ENCODE measurements at places on chromosomes 13 and 19. TPM values are rescaled to one million over a fixed set of nuclear protein-coding genes. Genes with fewer than 3 reads are reported as not detected.

DNA sequence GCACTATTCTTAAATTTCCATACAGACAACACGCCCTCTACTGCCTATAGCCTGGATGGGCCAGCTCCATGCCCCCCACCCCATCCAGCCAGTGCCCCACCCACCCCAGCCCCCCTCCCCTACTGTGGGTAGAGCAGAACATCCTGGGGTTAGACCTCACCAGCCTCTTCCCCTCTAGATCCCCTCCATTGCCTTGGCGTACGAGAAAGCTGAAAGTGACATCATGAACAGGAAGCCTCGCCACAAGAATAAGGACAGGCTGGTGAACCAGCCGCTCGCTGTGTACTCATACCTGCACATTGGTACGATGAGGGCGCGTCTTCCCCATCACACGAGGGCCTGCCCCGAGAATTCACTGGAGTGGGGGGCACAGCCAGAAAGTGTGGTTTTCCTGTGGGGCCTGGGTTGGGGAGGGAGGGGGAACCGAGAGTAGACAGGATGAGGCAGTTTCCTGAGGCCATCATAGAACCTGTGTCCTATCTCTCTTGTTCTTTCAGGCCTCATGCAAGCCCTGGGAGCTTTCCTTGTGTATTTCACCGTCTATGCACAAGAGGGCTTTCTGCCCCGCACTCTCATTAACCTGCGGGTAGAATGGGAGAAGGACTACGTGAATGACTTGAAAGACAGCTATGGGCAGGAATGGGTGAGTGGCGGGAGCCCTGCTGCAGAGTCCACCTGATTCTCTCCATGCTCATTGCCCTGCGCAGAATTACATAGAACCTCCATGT is 29.1 kb downstream of the ATP12A start:
- DNase-seq = peak; percentile 84

DNA sequence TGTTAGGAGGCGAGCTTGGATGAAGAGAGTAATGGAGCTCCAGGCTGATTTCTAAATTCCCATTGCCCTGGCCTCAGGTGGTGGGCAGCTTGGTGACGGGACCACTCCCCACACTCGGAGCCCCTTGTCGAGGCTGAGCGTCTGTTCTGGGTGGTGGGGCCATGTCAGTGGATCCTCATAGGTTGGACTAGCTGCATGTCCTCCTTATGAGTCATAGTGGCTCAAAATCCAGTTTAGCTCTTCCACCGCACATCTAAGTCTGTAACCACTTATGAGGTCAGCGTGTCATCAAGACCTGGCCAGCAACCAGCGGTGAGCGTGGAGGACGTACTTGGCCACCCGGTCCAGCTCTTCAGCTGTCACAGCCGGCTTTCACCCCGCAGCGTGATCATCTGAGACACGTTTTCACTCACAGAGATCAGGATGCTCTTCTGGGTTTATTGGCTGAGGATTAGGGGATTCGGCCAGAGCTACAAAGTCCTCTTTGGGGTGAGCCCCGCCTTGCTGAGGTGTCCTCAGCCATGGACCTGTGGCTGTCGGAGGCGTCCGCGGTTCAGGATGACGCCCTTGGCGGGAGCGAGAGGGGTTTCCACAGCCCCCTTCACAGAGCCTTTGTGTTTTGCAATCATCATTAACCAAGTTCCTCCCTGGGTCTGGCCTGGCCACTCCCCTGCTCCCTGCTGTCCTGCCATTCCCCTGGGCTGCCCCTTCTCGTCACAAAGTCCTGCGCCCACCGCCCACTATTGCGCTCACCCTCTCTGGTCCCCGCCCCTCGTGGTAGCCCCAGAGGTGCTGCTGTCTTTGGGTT is 41.9 kb downstream of the ADPRHL1 start:
- DNase-seq = no peak

- no peak for DNase-seq
Observed at GRCh38 chr19:46622118-46622446, 2.8 kb downstream of the PTGIR start.

DNA sequence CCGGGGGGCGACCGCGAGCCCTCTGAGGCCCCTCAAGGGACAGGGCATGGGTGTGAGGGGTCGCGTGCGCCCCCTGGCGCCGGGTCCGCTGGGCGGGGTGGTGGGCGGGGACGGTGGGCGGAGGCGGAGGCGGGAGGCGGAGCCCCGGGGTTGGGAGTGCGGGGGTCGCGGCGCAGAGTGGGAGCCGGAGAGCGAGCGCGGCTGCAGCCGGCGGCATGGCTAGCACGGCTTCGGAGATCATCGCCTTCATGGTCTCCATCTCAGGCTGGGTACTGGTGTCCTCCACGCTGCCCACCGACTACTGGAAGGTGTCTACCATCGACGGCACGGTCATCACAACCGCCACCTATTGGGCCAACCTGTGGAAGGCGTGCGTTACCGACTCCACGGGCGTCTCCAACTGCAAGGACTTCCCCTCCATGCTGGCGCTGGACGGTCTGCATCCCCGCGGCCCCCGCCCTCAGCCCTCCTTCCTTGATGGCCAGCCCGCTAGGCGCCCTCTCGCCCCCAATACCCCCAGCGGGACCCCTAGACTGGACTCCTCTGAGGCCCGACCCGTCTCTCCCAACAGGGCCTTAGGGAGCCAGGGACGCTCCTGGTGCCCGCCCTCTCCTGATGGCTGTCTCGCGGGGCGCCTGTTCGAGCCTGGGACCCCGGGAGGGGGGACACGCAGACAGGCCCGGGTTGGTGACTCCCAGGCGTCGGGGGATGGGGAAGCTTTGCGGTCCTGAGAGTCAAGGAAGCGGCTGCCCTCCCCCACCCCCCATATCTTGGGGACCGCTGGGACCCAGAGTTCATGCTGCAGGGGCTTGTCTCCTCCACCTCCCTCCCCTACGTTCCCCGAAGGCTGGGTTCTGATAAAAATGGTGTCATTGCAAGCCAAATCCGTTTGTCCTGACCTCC is at the start of gene CLDN10:
Gene CLDN10, plus strand, starts transcription at position 182 of the 903 bp plus-strand sequence. Its CDS starts 34 bp downstream, at position 216.
- peak; percentile 16 for DNase-seq

DNA sequence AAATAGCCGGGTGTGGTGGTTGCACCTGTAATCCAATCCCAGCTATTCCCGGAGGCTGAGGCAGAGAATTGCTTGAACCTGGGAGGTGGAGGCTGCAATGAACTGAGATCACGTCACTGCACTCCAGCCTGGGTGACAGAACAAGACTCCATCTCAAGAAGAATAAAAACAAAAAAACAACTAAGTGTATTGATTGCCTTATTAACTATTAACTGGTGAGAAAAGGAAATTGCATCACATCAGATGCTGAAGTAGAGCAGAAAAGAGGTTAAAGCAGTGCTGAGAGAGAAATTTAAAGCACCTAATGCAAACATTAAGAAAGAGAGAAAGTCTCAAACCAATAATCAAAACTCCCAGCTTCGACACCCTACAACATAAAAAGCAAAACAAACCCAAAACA is 38.3 kb downstream of the KPNA3 start:
- no peak for DNase-seq

DNA sequence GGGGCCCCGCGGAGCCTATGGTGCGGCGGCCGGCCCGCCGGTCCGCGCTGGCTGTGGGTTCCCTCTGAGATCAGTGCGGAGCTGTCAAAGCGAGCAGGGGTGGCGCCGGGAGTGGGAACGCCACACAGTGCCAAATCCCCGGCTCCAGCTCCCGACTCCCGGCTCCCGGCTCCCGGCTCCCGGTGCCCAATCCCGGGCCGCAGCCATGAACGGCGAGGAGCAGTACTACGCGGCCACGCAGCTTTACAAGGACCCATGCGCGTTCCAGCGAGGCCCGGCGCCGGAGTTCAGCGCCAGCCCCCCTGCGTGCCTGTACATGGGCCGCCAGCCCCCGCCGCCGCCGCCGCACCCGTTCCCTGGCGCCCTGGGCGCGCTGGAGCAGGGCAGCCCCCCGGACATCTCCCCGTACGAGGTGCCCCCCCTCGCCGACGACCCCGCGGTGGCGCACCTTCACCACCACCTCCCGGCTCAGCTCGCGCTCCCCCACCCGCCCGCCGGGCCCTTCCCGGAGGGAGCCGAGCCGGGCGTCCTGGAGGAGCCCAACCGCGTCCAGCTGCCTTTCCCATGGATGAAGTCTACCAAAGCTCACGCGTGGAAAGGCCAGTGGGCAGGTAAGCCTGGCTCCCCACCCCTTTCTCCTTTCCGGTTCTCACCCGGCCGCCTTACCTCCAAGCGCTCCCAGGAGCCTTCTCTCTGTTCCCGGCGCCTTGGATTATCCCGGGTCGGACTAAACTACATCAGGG is at the start of gene PDX1:
Gene PDX1, plus strand, starts transcription at position 67 of the 743 bp plus-strand sequence. Its CDS starts 139 bp downstream, at position 206.
- no peak for DNase-seq

The ZNF154 gene
- 5.0 TPM for total RNA-seq

DNA sequence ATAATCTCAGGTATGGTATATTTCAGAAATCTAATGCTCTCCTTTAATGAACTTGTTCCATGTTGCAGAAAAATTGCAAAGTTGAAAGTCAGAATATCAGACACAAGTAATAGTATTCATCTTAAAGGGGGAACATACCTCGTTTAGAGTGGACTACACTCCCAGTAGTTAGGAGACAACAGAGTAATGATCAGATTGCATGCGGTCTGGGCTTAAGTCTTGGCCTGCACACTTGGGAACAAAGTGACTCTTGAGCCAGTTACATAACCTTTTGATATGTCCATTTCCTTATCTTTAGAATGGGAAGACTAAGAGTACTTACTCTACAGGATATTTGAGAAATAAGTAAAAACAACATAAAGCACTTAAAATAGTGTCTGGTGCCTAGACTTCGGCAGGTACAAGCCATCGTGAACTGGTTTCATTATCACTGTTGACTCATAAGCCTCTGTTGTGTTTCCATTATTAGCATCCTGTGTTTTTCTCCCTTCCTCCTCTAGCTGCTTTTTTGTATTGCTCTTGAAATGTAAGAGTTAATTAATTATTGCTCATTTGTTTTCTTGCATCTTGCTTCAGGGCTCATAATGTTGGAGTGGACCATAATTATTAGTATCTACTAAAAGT is 53.0 kb downstream of the DPY19L3 start:
- DNase-seq = no peak

DNA sequence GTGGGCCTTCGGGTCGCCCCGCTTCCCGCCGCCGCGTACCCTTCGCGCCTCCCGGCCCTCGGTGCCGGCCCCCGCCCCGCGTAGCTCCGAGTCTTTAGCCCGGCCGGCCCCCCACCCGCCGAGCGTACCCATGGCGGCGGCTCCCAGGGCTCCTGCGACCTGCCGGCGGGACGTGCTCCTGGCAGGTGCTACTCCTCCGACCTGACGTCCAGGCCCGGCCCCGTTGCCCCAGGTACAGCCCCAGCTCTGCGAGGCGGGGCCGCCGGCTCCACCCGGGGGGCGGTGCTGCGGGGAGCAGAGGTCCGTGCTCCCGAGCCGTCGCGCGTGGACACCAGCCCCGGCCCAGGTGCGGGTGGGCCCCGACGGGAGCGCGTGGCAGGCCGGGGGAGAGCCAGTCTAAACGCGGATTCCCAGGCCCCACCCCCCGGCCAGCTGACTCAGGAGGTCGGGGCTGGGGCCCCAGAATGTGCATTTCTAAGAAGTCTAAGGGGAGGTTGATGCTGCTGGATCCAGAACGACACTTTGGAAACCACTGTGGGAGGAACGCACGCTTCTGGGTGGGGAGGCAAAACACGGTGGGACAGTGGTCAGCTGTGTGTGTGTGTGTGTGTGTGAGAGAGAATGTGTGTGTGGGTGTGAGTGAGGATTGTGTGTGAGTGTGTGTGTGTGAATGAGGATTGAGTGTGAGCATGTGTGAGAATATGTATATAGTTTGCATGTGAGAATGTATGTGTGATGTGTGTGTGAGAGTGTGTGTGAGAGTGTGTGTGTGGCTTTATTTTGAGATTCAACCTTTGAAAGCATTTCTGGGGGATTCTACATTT is at the start of gene SLC15A1:
Gene SLC15A1, minus strand, starts transcription at position 206 of the 824 bp plus-strand sequence. Its CDS starts 74 bp downstream, at position 132.
- DNase-seq = no peak

- DNase-seq = peak; percentile 66
Observed at GRCh38 chr19:54439174-54439851, 9.7 kb upstream of the LENG8 start.

DNA sequence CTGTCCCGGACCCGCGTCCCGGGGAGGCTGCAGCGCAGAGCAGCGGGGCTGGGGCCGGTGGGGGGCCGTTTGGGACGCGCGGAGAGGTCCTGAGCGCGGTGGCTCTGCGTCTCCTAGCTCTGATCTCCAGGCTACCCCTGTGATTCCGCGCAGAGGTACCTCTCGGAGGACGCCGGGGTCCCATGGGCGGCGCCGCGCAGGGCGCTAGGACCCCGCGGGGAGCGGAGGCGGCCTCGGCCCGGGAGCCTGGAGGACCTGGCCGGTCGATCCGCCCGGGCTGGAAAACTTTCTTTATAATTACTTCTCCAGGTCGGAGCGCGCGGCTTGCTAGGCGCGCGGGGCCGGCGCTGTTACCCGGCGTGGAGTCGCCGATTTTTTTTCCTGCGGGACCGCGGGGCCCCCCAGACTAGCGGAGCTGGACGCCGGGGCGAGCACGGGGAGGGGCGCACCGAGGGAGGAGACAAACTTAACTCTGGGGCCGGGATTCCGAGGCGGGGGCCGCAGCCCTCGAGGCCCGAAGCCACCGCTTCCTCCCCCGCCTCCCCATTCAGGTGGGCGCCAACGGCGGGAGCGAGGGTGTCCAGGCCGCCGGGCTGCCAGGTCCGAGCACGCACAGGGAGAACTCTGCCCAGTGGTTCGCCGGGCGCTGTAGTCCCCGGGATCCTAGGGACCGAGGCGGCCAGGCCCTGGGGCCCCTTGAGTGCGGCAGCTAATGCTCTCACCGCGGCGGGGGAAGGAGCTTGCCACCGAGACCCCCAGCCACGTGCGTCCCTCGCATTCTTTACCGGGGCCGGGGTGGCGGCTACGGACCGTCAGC is 848 bp upstream of the CEBPA start:
- peak; percentile 37 for DNase-seq

GRCh38 chr13:25977216-25977615 is 74.6 kb downstream of the SHISA2 start:
- DNase-seq = no peak

The ZNF865 gene
- total RNA-seq = 11.4 TPM

GRCh38 chr19:51002089-51002532 is 707 bp upstream of the KLK8 start:
- no peak for DNase-seq

The GNA15 gene
- 64.9 TPM for total RNA-seq

The SIGLEC12 gene
- 1.2 TPM for total RNA-seq

GRCh38 chr13:32496599-32497160 is 41.9 kb downstream of the N4BP2L2 start:
- no peak for DNase-seq

The CCNA1 gene
- 0.40 TPM for total RNA-seq

The ERICH4 gene
- not detected for total RNA-seq

DNA sequence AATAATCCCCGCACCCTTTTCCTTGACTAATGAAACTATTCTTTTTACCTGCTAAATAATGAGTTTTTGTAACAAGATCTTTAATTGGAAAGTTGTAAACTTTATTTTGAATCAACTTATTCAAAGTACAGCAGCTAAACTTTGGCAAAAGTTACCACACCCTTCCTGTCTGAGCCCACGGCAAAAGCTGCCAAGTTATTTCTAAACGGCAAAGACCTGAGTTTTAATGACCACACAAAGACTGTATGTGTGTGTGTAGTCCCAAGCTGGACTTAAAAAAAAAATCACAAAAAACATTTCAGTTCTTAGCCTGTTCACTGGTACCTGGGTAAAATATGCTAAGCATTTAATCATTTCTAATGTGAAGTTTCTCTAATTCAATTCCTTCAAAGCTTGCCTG is 60.7 kb downstream of the ZAR1L start:
- no peak for DNase-seq

- peak; percentile 66 for DNase-seq
Observed at GRCh38 chr13:113785051-113786010, 26.3 kb downstream of the TMEM255B start.

The ATF5 gene
- total RNA-seq = 14.1 TPM

GRCh38 chr19:5891938-5892771 is 11.4 kb downstream of the NDUFA11 start:
- DNase-seq = peak; percentile 47

- no peak for DNase-seq
Observed at GRCh38 chr13:41383386-41383785, 72.3 kb downstream of the NAA16 start.

The KLK6 gene
- total RNA-seq = not detected

GRCh38 chr13:41563984-41564365 is 106.6 kb downstream of the RGCC start:
- no peak for DNase-seq

Measured in activated CD4-positive, alpha-beta T cell treated with anti-CD3 and anti-CD28 coated beads for 36 hours (primary cell).